ENCODE measurements at places on chromosomes 5 and 9.

DNA sequence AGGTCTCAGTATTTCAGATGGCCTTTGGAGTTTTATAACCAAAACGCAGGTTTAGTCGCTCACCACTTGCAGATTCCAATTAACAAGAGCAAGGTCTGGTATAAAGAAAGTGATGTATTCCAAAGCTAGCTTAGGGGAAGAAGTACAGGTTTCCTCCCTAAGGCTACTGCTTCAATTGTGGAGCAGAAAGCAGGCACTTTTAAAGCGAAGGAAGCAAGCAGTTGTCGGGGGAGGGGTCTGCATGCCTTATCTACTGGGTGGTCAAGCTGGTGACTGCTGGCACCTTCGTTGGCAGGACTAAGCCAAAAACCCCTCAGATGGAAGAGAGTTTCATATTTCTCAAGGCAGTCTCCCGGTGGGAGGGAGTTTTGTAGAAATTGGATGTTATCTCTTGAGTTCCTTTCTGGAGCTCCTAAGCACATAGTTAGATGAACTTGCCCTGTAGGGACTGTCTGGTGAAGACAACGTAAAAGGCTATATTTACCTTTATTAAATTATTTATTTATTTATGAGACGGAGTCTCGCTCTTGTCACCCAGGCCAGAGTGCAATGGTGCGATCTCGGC, 1.6 kb upstream of the TMEM245 start:
- no peak for DNase-seq

GRCh38 chr5:168712280-168712924, 133.2 kb upstream of the PANK3 start:
- DNase-seq = no peak

GRCh38 chr5:73899055-73899454, 273.1 kb downstream of the ARHGEF28 start:
- no peak for DNase-seq

DNA sequence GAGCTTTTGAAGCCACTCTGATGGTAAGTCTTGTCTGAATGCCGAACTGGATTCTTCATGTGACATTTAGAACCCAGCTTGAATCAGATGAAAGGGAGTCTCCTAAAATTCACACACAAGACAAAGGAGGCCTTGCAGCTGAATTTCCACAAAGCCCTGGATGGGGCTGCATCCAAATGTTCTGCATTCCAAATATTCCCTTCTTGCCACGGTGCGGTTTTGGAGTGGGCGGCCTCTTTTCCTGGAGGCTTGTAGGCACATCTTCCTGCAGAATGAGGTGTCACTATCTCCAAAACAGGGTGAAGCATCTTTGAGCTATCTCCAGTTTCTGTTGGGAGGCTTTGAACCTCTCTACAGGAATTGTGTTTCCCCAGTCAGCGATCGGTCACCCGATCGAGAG, 342.7 kb downstream of the ARHGEF28 start:
- no peak for DNase-seq

GRCh38 chr9:29208670-29209069, 1635.4 kb upstream of the C9orf72 start:
- no peak for DNase-seq

GRCh38 chr5:114467729-114468128, 105.9 kb downstream of the KCNN2 start:
- no peak for DNase-seq

GRCh38 chr5:142150431-142150830, 41.9 kb downstream of the NDFIP1 start:
- DNase-seq = no peak

- DNase-seq = no peak
Measured at GRCh38 chr9:101832486-101832885, 94.0 kb upstream of the GRIN3A start.

DNA sequence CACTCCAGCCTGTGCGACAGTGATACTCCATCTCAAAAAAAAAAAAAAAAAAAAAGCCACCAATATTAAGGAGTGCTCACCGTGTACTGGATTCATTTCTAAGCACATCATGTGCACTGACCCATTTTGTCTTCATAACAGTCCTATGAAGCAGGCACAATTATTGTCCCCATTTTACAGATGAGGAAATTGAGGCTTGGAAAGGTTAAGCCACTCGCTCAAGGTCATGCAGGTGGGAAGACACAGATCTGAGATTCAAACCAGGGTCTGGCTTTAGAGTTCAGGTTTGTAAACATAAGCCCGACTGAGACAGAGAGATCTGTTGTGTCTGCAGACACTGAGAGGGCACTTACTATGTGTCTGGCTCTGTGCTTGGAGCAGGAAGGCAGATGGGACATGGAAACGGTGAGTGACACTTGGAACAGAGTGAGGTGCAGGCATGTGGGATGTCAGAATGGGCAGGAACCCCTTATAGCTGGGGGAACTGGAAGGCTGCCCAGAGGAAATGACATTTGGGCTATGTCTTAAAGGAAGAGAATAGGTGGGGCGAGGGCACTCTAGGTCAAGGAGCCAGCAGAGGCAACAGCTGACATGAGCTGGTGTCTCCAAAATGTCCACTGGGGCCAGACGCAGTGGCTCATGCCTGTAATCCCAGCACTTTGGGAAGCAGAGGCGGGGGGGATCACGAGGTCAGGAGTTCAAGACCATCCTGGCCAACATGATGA, 69.9 kb downstream of the STK10 start:
- DNase-seq = no peak

DNA sequence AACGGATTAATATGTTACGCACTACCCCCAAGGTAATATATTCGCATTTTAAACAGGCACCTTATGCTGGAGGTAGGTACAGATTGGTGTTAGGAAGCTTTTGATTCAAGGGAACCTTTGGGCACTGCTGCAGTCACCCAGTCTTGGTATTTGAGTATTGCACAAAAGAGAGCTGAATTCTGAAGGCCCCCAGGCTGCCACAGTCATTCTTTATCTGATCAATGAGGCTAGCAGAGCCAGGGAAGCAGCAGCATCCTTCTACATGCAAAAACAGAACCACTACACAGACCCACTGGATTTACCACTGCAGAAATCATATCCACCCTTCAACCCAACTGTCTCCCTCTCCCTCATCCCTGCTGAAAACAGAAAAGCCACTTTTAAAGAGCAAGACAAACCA, 121.2 kb upstream of the GRIN3A start:
- no peak for DNase-seq

- no peak for DNase-seq
Measured at GRCh38 chr9:129213551-129213950, 35.5 kb upstream of the IER5L start.

GRCh38 chr5:3827624-3828023, 232.0 kb downstream of the IRX1 start:
- DNase-seq = no peak

GRCh38 chr5:7391814-7392692, 3.9 kb upstream of the ADCY2 start:
- peak; percentile 37 for DNase-seq

GRCh38 chr9:124932333-124932732, 8.6 kb downstream of the GOLGA1 start:
- DNase-seq = no peak

- DNase-seq = peak; percentile 43
Measured at GRCh38 chr9:106697750-106698502, 165.0 kb upstream of the ZNF462 start.

DNA sequence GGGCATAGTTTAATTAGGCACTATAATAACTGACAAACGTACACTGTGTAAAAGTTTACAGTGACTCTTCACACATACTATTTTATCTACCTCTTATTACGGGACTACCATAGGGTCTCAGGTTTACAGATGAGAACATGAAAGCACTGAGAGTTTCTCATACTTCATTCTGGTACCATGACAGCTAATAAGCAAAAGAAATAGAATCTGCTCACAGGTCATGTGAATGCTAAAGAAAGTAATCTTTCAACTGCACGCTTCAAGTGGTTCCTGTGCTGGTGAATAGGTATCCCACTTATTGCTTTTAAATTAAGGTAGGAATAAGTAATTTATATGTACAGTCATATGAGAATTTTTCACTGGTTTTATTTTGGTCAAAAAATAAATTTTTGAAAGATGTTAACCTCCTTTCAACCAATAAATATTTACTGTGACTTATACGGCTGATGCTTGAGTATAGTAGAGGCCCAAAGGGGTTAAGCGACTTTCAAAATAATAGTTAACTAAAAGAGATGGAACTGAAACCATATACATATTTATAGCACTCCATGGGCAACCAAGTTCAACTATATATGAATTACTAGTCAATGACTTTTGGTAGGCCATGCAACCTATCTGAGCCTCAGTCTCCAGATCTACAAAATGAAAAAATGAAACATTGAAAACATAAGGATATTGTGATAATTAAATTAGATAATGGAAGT, 8.1 kb downstream of the CDKN2A start:
- DNase-seq = no peak

DNA sequence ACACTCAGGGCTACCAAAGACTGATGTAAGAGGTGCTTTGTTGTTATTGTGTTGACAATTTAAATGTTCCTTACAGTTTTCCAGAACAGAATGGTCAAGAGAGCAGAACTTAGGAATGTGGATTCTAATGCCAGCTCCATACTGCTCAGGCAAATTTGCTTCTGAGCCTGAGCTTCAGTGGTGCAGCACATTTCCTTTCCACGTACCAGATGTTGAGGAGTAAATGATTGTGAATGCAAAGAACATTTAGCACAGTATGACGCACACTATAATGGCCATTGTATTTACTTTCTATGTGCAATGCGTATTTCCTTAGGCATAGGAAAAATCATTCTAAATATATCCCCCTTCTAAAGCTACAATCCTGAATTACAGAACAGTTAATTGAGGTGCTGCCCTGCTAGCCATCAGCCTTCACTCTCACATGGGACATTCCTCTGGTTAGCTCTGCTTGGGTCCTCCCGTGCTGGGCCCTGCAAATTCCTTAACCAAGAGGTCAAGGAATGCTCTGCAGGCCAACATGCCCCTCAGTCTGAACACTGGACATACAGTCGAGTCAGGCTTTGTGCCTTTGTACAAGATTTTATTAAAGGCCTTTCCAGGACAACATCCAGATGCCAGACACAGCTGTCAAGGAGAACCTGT, 21.1 kb upstream of the TMEM174 start:
- DNase-seq = no peak

GRCh38 chr5:159416438-159416837, 86.2 kb upstream of the IL12B start:
- no peak for DNase-seq

DNA sequence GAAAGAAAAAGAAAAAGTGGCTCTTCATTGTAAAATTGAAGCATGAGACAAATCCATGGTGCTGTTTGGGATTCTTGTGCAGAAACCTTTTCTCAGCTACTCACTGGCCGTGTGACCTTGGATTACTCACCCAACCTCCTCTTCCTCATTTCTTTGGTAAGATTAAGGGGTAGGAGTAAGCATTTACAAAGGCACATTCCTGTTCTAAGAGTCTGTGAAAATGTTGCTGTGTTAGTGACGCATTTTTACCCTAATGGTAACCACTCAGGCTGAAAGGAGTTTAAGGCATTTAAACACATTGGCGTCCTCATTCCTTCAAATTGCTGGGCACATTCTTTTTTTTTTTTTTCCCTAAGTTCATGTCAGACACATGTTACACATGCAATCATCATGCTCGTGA, 4.3 kb downstream of the RAI14 start:
- peak; percentile 31 for DNase-seq

- DNase-seq = no peak
Measured at GRCh38 chr9:33471361-33471760, 2.4 kb downstream of the NOL6 start.
